Activated naive CD8-positive, alpha-beta T cell treated with anti-CD3 and anti-CD28 coated beads, Interleukin-2, amount 10 ng/mL, durations not matched to agents 7 days and 5 days (primary cell): ENCODE measurements at places on chromosomes 12 and 14. TPM values are rescaled to one million over a fixed set of nuclear protein-coding genes. Genes with fewer than 3 reads are reported as not detected.

DNA sequence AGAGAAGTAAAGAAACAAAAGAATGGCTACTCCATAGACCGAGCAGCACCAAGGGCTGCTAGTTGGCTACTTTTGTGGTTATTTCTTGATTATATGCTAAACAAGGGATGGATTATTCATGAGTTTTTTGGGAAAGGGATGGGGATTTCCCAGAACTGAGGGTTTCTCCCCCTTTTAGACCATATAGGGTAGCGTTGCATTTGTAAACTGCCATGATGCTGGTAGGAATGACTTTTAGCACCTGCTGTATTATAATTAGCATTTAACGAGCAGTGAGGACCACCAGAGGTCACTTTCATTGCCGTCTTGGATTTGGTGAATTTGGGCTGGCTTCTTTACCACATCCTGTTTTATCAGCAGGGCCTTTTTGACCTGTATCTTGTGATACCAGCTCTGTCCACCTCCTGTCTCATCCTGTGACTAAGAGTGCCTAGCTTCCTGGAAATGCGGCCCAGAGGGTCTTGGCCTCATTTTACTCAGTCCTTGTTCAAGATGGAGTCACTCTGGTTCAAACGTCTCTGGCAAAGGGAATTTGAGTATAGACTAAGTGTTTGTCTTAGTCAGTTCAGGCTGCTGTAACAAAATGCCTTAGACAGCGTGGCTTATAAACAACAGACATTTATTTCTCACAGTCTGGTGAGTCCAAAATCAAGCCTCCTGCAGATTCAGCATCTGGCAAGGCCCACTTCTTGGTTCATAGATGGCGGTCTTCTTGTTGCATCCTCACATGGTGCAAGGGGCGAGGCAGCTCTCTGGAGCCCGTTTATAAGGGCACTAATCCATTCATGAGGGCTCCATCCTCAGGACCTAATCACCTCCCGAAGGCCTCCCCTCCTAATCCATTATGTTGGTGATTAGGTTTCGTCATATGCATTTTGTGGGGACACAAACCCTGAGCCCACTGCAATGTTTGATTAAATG lies 348.3 kb upstream of the SFSWAP start:
- no peaks in the 10 kb centered on the region for H3K4me1 ChIP-seq
- H3K27ac ChIP-seq, result no peak overlapping the region
- H3K36me3 ChIP-seq, result no peaks in the 10 kb centered on the region
- peaks cover 8% of the 10 kb centered on the region for H3K27me3 ChIP-seq
- DNase-seq, result no peak
- no peak overlapping the region for H3K4me3 ChIP-seq

DNA sequence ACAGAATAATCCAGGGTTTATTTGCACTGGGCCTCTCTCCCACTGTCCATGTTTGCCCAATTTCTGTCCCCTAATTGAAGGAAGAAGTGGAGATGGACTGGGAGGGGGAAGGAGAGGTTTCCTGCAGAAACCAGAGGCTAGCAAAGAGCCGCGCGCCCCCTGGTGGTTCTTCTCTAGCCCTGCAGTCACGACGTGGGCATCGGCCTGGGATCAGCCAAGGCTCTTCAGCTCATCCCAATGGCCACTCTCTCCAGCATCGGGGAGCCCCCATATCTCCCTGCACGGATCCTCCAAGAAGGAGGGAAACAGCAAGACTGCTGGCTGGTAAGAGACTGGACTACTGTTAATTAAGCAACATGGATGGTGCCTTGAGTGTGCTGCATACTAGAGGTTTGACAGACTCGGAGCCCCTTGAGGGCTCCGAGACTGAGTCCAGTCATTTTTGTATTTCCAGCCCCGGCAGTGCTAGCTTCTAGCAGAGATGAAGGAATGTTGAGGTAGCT lies 18.7 kb downstream of the ZBTB39 start:
- peaks cover 15% of the 10 kb centered on the region for H3K4me1 ChIP-seq
- no peak overlapping the region for H3K27ac ChIP-seq
- H3K27me3 ChIP-seq, result peaks cover 8% of the 10 kb centered on the region
- no peak overlapping the region for H3K4me3 ChIP-seq
- peak; percentile 80 for DNase-seq

GRCh38 chr14:79270361-79270760 lies 940.9 kb downstream of the DIO2 start:
- no peak for DNase-seq
- H3K4me3 ChIP-seq, result no peak overlapping the region
- no peaks in the 10 kb centered on the region for H3K27me3 ChIP-seq
- no peaks in the 10 kb centered on the region for H3K36me3 ChIP-seq

GRCh38 chr14:22231018-22231417 lies 358.0 kb downstream of the DAD1 start:
- H3K4me1 ChIP-seq, result peaks cover 2% of the 10 kb centered on the region
- no peaks in the 10 kb centered on the region for H3K36me3 ChIP-seq
- no peaks in the 10 kb centered on the region for H3K27me3 ChIP-seq
- H3K27ac ChIP-seq, result peak overlapping the region; percentile 9
- DNase-seq, result no peak
- H3K4me3 ChIP-seq, result no peak overlapping the region

DNA sequence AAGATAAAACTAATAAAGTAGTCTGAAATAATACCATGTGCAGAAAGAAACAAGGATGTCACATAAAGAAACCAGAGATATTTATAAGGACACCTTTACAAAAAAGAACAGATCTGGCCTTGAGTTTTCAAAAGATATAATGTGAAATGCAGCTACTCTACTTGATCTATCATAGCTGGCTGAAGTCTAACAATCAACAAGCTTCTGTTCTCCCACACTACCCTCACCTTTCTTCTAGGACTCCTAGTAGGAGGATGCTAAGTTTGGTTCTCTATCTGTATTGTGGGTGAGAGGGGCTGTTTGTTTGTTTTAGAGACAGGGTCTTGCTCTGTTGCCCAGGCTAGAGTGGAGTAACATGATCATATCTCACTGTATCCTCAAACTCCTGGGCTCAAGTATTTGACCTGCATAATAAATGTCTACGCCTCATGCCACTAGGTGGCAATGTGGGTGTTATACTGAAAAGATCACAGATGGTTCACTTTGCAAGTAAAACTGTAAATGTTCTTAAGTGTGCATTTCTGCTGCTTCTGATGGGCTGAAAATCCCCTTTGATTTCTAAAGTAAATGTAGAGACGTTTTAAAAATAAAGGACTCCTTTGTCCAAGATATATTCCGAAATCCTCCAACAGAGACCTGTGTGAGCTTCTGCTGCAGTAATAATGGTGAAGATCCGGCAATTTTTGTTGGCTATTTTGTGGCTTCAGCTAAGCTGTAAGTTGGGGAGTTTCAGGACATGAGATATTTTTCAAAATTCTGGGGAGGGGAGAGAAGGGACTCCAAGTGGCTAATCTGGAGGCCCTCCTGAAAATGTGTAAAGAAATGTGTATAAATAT lies 269.3 kb downstream of the DAD1 start:
- peak overlapping the region; percentile 55 for H3K4me3 ChIP-seq
- DNase-seq, result no peak
- H3K4me1 ChIP-seq, result no peaks in the 10 kb centered on the region
- peak overlapping the region; percentile 21 for H3K27ac ChIP-seq
- no peaks in the 10 kb centered on the region for H3K27me3 ChIP-seq

- no peak overlapping the region for H3K4me3 ChIP-seq
- H3K4me1 ChIP-seq, result peaks cover 9% of the 10 kb centered on the region
- H3K27ac ChIP-seq, result no peak overlapping the region
- no peak for DNase-seq
Observed at GRCh38 chr12:114412825-114413749, 7.1 kb upstream of the TBX5 start.

The KLRF1 gene
- 0.96 TPM for total RNA-seq

The CD4 gene
- total RNA-seq, result 3.0 TPM

The CLEC9A gene
- total RNA-seq, result not detected

The LALBA gene
- not detected for total RNA-seq
